Retinal pigment epithelial cell (primary cell): ENCODE measurements at places on chromosomes 11 and 22.

- no peak for DNase-seq
These were observed 11.5 kb upstream of the TBC1D22A start for GRCh38 chr22:46750863-46751443.

GRCh38 chr11:2742201-2742600, 42.4 kb upstream of the KCNQ1OT1 start:
- no peak for DNase-seq

- no peak for DNase-seq
These were observed 128.2 kb downstream of the BRD1 start for GRCh38 chr22:49699476-49699875.

DNA sequence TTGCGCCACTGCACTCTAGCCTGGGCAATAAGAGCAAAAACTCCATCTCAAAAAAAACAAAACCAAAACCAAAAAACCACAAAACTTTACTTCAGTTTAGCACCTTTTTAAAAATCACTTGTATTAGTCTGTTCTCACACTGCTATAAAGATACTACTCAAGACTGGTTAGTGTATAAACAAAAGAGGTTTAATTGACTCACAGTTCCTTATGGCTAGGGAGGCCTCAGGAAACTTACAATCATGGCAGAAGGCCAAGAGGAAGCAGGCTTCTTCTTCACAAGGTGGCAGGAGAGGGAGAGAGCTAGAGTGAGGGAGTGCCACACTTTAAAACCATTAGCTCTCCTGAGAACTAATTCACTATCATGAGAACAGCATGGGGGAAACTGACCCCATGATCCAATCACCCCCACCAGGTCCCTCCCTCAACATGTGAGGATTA, 261.3 kb downstream of the TMEM135 start:
- no peak for DNase-seq

DNA sequence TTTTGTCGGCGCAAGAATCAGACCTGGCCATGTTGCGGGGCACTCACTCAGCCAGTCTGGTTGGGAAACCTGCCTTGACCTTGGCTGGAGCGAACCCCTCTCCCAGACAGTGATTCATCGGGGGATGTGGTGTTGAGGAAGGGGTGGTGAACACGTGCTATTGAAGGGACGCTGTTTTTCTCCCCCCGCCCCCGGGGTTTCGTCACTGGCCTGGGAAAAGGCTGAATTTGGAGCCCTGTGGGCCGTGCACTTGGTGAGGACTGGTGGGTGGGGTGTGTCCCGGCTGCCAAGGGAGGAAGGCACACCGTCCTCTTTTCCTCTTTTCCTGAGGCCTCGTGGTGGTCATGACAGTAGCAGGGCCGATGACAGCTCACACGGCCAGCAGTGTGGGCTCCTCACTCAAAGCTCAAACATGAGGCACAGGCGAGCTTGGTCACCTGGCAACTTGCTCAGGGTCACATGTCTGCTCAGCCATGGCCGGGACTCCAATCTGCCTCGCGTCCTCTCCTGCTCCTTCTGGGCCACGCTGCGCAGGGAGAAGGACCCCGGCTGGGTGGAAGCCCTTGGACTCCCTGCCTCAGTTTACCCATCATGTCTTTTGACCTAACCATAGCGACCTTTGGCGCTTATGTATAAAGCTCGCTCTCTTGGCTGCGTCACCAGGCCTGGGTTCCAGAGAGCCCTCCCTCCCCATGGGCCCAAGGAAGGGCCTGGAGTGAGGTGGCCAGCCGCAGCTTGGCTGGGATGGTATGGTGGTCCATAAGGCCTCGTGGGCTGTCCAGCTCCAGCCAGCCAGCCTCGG, 49.4 kb downstream of the SMIM38 start:
- no peak for DNase-seq

DNA sequence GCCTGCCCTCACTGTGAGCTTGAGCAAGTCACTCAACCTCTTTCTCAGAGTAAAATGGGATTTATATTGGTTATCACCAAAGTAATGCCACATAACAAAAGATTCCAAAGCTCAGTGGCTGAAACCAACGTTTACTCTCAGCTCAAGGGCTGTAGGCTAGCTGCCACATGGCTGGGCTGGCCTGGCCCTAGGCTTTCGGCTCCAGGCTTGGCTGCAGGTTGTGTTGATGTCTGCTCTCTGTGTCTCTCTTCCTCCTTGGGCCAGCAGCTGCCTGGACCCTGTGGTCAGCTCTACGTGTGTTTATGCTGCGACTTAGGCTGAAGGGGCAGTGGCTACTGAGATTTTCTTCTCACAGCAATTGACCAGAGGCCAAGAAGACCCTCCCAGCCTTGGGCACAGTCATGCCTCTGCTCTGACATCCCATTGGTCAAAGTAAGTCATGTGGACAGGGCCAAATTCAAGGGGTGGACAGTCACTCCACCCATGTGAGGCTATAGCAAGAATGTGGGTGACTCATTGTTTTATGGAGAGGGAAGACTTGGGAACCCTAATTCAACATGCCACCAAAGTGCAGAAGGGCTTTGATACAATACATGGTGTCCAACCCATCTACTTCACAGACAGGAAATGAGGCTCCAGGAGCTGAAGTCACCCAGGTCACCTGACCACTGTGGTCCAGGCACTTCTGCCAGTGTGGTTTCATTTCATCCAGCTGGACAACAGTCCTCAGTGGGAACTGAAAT, 90.6 kb downstream of the TSPAN18 start:
- DNase-seq, result no peak

GRCh38 chr11:81070948-81071347, 1630.1 kb upstream of the TENM4 start:
- no peak for DNase-seq

DNA sequence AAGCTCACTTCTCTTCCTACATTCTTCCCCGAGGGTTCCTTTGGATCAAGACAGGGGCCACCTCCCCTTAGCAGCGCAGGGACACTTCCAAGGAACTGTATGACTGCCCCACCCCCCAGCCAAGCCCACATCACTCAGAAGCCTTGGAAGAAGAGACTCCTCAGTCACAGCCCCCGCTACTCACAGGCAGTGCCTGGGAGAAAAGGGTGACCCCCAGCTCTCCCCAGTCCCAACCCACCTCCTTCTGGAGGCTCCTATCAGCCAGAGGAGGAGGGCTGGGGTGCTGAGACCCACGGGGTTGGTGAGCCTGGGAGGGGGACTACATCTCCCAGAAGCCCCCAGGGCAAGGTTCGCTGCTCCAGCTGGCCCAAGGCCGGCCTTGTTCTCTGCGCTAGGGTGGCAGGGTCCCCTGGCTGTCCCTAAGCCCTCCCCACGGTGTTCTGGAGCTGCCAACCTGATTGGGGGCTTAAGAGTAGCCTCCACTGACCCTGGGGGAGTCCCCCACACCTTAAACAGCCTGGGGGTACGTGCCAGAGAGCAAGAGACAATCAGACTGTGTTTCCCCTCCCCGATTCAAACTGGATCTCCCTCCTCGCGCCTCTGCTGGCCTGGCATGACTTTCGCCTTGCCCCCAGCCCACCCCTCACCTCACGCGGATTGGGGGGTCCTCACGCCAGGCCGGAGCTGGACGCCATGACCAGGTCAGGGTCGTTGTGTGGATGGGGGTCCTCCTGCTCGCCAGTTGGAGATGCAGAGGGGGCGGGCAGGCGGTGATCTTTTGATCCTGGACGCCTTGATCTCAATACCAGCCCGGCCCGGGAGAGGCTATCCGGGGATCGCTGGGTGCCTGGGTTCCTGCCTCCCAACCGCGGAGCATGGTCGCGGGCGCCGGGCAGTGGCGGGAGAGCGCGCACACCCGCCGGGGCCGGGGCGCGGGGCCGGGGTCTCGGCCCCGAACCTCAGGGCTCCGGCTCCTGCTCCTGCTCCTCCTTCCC, 838 bp downstream of the BCL9L start:
- no peak for DNase-seq

DNA sequence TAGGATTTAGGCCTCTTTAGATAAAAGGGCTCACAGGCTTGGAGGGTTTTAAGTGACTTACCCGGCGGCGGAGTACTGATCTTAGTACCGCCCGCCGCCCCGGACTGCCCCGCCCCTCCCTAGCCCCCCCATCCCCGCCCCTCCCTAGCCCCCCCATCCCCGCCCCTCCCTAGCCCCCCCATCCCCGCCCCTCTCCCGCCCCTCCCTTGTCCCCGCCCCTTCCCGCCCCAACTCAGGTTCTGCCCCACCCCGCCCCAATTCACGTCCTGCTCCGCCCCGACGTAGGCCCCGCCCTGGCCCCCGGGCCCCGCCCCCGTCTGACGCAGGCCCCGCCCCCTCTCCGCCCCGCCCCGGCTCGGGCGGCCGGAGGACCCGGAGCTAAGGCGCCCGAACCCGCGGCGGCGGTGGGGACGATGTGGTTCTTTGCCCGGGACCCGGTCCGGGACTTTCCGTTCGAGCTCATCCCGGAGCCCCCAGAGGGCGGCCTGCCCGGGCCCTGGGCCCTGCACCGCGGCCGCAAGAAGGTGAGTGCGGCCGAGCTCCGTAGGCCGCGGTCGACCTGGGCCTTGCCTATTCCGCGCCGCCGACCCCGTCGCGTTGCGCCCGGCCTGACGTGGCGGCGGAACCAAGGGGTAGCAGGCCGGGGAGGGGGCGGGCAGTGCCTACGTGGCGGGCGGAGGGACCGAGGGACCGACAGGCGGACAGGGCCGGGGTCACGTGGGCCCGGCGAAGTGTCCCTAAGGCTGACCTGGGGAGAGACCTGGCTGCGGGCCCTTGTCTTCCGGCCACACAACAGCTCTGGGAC, at the start of gene SCYL1:
SCYL1 (plus strand) TSS at position 343 of the 805 bp plus-strand sequence; CDS start at position 414, 71 bp downstream.
- DNase-seq, result no peak

- no peak for DNase-seq
These were observed 17.1 kb downstream of the MPEG1 start for GRCh38 chr11:59195586-59195985.

DNA sequence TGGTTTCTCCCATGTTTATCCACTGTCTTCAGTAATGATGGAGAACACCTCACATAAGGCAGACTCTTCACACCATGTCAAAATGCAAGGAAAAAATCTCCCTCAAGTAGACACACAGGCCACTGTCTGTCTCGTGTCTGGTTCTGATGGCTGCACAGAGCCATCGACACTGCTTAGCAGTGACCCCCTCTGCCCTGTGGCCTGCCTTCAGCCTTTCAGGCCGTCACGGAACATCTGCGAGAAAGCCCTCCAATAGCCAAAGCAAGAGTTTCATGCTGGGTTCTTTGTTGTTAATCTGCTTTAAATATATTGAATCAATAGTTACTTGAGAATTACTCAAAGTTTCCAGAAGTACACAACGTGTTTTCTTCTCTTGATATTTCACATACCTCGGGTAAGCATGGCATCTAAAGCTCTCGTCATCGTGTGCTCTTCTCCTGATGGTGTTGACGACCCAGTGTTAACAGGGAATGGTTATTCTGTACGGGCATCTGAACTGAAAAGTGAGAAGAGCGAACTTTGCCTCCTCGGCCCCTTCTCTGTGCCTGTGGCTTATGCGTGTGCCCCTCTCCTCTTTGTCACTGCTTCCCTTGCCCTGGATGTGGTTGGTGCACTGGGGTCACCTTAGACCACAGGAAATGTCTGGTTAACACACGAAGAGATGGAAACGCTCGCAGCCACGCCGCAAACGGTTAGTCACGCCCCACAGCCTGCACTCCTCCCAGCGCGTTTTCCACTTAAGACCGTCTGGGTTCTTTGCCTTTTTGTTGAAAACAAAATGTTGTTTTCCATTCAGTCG, 33.4 kb upstream of the CTTN start:
- DNase-seq, result no peak

- DNase-seq, result no peak
These were observed 15.6 kb downstream of the SMC1B start for GRCh38 chr22:45397806-45398205.

- peak; percentile 90 for DNase-seq
These were observed 77.5 kb downstream of the BLID start for GRCh38 chr11:122038543-122038942.

DNA sequence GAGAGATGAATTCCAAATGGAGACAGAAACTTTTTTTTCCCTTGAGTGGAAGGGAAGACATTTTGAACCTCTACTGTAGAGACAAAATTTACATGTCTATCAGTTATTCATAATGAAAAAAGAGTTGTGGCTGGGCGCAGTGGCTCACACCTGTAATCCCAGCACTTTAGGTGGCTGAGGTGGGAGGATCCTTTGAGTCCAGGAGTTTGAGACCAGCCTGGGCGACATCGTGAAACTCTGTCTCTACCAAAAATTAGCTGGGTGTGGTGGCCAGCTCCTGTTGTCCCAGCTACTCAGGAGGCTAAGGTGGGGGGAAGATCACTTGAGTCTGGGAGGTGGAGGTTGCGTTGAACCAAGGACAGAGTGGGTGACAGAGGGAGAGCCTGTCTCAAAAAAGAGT, 4.1 kb downstream of the EED start:
- no peak for DNase-seq

DNA sequence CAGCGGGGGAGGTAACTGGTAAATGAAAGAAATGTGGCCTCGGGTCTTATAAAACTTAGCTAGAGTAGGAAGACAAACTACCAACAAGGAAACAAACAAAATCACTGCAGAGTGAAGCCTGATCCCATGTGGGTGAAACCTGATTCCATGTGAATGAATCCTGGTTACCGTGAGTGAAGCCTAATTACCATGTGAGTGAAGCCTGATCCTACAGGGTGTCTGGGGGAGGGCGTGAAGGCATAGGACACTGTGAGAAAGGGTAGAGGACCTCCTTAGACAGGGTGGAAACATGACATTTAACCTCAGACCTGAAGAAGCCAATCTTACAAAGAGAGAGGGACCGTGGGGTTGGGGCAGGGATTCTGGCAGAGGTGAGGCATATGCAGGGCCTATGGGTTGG, 106.2 kb upstream of the USP47 start:
- no peak for DNase-seq

DNA sequence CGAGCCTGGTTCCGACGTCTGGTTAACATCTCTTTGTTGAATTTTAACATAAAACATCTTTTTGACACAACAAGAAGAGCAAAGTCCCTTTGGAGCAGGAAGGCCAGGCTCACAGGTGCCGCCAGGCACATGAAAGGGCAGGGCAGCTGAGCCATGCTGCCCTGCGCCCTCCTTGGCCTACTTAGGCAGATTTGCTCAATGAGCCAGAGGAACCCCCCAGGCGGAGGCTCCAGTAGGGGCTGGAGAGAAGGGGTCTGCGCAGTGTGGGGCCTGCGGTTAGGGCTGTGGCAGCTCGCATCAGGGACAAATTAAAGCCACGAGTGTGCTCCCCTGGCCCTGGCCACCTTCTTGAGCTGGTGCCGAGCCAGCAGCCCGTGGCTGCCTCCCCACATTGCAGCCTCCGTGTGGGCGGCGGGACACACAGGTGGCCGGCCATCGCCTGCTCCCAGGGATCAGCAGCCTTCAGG, 9.9 kb upstream of the SLC22A12 start:
- no peak for DNase-seq
